NCI-H1436 (cell line): ENCODE measurements at places on chromosomes 1 and 21.

- no peak for DNase-seq
Observed at GRCh38 chr1:72011721-72012120, 270.6 kb downstream of the NEGR1 start.

DNA sequence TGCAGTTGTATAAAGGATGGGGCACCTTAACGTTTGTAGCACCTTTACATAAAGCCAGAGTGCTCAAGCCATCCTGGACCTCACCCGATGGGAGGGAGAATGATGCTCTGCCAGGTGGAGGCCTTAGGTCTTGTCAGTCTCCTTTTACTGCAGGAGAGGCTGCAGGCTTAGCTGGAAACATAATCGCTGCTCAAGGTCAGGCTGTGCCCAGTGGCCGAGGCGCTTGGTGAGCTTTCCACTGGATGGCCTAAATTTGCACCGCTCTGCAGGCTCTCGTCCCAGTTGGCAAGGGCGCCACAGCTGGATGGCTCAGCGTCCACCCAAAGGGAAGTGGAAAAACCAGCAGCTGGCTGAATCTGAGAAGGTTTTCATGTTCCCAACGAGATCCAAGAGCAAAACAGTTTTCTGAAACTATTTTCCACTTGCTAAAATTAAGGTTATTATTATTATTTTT is 438.9 kb downstream of the CAMTA1 start:
- no peak for DNase-seq

- DNase-seq = no peak
Observed at GRCh38 chr21:41971891-41972290, 18.1 kb upstream of the C2CD2 start.

- DNase-seq = no peak
Observed at GRCh38 chr1:192810253-192810880, 1.5 kb downstream of the RGS2 start.

GRCh38 chr1:202210385-202210784 is 16.8 kb downstream of the LGR6 start:
- DNase-seq = peak; percentile 65

GRCh38 chr1:194174528-194174927 is 988.1 kb upstream of the B3GALT2 start:
- no peak for DNase-seq

- peak; percentile 26 for DNase-seq
Observed at GRCh38 chr21:43728467-43729390, 9.8 kb downstream of the PDXK start.

GRCh38 chr1:234907940-234908405 is 220.7 kb downstream of the TOMM20 start:
- no peak for DNase-seq

- no peak for DNase-seq
Observed at GRCh38 chr1:86750076-86750475, 45.7 kb downstream of the SH3GLB1 start.

DNA sequence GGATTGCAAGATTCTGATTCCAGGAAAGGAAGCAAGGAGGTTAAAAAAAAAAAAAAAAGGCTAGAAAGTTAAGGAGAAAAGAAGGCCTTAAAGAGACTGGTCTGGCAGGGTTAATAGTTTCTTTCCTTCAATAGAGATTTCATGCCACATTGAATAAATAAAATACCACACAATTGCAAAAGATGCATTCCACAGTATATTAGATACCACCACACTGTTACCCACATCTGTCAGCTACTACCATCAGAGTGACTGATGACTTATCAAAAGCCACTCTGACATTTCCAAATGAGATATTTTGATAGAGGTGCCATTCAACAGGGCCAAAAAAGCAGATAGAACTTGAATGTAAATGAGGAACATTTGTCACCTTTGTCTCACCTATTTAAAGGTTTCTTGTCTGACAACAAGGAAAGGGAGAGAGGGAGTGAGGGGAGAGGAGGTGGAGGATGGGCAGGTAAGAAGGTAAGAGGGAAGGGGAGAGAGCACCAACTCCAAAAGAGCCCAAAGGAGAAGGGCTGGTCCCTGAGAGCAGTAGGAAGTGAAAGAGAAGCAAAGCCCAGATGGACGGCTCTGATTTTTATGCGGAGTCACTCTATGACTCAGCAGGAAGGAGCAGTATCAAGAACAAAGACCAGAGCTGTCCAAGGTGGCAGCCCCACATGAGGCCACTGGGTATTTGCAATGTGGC is 38.3 kb downstream of the LRRN2 start:
- DNase-seq = no peak

- DNase-seq = no peak
Observed at GRCh38 chr1:230250666-230251065, 175.5 kb downstream of the PGBD5 start.

DNA sequence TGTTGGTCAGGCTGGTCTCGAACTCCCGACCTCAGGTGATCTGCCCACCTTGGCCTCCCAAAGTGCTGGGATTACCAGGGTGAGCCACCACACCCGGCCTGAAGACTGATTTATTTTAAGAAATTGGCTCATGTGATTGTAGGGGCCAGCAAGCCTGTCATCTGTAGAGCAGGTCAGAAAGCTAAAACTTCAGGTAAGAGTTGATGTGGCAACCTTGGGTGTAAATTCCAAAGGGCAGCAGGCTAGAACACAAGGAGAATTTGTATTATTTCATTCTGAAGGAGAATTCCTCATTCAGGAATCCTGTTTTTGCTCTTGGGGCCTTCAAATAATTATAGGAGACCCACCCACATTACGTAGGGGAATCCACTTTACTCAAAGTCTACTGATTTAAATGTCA is 728.7 kb downstream of the LTN1 start:
- no peak for DNase-seq

DNA sequence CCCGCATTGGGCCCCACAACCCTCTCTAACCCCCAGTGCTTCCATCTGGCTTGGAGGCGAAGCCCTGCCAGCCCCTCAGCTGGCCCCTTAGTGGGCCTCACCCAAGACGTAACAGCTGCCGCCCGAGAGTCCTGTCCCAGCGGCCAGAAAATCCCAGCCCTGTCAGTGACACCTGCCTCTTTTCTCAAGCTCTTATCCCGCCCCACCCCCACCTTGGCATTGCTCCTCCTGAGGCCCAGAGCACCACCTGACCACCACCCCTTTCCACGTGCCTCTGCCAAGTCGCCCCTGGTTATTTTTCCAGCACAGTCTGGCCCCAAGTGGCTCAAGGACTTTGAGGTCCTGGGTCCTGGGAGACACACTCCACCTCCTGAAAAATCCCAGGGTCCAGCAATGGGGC is 5.9 kb upstream of the CTRC start:
- no peak for DNase-seq

- DNase-seq = no peak
Observed at GRCh38 chr21:32046191-32046590, 173.4 kb downstream of the HUNK start.

DNA sequence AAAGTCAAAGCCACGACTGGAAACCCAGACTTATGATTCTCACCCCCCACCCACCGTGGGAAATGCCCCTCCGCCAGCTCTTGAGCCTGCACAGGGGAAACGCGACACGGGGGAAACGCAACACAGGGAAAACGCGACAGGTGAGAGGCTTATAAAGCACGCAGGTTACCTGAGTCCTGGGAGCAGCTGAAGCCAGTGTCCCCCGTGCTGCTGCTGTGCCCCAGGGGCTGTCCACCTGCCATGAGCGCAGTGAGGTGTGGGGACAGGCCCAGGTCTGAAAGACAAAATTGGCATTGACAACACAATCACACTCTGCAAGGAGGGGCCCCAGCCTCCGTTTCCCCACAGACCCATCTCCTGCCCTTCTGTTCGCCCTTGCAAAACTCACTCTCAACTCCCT is 46.3 kb downstream of the GPR161 start:
- no peak for DNase-seq

DNA sequence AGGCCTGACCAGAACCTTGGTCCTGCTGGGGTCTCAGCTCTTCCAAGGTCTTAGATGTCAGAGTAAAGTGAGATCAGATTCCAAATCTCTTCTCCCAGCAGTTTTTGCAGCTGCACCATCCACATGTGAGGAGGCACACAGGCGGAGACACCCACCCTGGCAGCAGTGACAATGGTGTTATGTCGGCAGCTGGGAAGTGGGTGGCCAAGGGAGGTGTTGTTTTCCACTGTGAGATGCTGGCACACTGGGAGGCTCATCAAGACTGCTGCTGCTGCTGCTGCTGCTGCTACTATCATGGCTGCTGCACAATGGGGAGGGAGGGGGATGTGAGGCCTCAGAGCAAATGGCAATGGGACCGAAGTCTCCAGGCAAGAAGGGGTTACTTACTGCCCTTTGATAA is 23.6 kb downstream of the CAMK2N1 start:
- no peak for DNase-seq

DNA sequence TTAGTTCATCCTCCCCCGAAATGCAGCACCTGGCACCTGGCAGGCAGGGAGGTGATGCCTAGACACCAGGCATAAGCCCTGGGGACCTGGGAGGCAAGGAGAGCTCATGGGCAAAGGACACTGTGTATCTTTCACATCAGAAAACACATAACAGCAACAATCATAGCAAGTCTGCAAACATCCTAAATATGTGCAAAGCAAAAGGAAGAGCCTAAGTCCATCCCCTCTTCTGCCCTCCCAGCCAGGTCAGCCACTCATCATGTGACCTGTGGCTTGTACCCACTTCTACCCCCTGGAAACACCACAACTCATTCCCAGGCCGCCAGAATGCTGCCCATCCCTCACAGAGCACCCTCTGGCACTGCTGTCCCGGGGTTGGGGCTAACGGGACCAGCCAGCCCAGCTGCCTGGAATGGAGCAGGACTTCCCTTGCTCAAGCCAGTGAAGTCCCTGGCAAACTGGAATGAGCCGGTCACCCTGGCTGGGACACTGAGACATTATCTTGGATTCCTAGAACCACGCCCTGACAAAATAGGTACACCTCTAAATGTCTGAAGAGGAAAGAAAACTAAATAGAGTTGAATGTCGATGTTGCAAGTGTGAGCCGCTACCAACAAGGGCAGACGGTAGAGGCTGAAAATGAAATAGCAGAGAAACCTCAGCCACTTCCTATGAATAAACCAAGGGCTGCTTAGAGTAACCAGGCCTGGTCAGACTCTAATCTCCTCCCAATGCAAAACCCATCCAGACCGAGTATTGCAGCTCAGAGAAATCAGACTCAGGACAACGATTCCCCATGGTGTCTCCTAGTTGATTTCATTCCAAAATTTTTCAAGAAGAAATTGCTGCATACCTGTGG is 29.4 kb downstream of the TMPRSS2 start:
- no peak for DNase-seq

GRCh38 chr1:41856151-41856943 is 62.4 kb downstream of the HIVEP3 start:
- no peak for DNase-seq

DNA sequence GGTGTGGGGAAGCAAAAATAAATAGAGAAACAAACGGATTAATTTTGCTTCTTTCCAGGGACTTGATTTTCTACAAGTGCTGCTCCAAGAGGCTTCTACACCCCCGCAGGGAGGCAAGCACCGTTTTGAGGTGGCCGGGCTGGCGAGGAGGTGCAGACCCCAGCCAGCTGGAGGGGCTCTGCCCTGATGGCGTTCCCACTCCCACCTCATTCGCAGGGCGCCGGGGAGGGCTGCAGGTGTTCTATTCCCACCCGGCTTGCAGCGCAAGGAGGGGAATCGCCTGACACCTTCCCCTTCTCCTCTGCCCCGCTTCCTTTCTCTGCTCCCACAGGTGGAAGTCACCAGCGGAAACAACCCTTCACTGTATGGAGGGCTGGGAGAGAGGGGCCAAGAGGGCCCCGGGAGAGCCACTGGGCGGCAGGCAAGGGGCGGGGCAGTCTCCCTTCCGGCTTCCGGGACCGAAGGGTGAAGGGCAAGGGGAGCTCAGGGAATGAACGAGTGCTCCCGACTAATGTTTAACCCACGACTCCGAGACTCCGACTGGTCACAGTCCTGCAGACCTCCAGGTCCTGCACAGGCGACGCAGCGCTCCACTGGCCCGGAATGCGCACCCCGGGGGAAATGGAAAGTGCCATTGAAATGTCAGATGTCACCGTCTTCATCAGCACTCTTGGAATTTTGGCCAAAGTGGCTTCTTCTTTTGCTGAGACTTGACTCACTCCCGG is 29.1 kb downstream of the TEX35 start:
- DNase-seq = peak; percentile 23

DNA sequence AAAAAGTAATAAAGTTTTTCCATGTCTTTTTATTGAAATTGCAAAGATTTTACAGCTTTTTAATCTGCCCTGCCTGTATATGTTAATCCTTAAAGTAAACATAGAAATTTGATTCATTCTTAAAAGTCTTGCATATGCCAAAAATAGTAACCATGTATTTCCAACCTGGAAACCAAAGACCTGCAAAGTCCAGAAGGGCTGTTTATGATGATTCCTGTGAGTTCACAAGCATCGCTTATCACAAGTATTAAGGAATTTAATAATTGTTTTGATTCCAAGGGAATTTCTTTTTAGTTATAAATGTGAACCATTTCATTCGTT is 199.1 kb downstream of the PTPRC start:
- no peak for DNase-seq

DNA sequence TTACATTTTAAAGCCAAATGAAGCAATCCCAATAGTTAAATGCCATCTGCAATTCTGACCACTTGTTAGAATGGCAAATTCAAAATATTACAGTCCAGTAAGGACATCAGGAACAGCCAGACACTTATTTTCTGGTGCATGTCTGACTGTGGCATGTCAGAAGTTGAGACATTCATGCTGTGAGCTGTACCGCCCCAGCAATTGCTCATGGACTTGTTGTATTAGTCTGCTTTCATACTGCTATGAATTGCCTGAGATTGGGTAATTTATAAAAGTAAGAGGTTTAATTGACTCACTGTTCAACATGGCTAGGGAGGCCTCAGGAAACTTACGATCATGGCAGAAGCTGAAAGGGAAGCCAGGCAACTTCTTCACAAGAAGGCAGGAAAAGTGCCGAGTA is 19.1 kb downstream of the DDAH1 start:
- DNase-seq = no peak

GRCh38 chr1:201807958-201808632 is 20.9 kb upstream of the IPO9 start:
- no peak for DNase-seq

DNA sequence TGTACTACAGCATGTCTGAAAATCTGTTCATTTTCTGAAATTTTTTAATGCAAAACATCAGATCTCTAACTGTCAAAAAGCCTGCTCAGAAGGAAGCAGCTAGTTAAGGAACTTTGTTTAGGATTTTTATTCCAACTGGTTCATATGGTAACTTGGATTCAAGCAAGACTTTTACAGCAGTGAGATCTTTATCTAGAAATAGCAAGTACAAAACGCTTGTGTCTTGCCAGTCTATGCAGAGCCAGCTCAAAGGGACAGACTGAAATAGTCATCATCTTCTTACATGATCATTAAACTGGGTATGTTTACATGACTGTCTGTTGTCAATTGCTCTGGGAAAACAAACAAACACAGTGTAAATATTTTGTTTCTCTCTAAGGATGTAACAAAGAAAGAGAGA is 37.6 kb downstream of the DDAH1 start:
- DNase-seq = no peak

DNA sequence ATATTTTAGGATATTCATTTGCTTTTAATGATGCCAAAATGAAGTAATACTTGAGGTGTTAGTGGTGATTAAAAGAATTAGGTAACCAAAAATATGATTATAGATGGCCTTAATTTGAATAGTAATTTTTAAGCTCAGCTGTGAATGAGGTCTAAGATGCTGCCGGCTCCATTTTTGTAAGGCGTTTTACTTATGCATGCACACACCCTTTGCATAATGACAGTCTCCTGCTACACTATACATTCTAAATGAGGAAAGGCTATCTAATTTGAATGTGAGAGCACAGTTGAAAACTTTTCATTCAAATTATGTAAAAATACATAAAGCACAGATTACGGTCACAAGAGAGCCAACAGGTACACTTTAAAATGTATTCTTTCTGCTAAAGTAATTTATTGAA is 41.6 kb downstream of the RGS21 start:
- no peak for DNase-seq

GRCh38 chr1:220457957-220458609 is 69.9 kb upstream of the MARK1 start:
- peak; percentile 10 for DNase-seq
